SW 1271 (cell line): ENCODE measurements at places on chromosomes 5 and 9.

GRCh38 chr5:167561796-167562195, 729.6 kb upstream of the WWC1 start:
- no peak for DNase-seq

DNA sequence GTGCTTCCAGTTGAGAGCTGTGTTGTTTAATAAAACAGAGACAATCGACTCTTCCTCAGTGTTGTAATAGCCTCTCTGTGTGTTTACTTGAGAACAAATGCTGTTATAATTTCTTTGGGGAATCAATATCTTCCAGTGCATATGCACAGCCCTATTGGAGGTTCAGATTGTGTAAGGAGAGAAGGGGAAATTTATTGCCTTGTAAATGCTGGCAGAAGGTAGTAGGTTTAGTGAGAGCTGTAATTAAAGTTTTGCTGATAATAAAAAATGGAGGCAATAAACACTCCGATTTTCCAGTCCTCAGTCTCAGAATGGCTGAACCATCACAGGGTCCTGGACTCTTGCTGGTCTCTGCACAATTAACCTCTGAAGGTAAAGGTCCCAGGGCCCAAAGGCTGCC, 128.3 kb downstream of the C5orf15 start:
- no peak for DNase-seq

- DNase-seq, result no peak
These were observed 73.5 kb upstream of the ALDH1A1 start for GRCh38 chr9:73026375-73026774.

DNA sequence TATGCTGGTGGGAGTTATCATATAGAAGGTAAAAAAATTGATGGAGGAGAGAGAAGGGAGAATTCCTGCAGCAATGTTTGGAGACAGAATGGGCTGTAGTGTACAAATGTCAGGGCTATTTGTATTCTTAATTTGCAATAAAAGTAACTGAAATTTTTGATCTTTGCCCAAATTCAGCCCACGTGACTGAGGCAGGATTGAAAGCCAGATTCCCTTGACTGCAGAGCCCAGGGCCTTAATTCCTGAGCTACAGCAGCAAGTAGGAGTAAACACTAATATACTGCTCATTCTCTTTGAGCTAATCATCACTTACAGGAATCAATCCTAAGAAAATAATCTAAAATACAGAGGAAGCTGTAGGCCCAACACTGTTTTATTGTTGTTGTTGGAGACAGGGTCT, 5.2 kb upstream of the ANXA6 start:
- no peak for DNase-seq

- no peak for DNase-seq
These were observed 104.7 kb downstream of the EFNA5 start for GRCh38 chr5:107565791-107566767.

GRCh38 chr9:14316602-14317300, 2.8 kb upstream of the NFIB start:
- DNase-seq, result no peak

- DNase-seq, result no peak
These were observed 7.0 kb downstream of the IGFBPL1 start for GRCh38 chr9:38417003-38417945.

DNA sequence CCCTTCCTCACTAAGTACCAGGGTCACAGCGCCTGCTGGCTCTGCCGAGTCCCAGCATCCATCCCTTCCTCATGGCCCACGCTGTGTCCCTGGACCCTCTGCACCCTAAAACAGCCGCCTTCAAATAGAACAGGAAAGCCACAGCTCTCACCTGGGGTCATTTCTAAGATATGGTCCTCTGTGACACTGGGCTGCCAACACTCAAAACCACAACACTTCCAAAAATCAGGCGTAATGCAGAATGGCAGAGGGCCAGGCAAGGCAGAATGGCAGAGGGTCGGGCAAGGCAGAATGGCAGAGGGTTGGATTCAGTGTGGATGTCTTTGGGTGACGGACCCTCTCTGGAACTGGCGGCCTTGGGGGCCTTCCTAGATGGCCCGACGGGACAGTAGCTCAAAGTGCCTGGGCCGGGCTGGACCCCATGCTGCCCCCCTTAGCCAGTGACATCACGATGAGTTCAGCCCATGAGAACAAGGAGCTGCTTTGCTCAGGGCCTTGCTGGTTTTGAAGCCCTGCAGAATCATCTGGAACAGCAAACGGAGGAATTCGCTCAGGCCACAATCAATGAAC, 35.3 kb downstream of the ZDHHC11B start:
- no peak for DNase-seq

DNA sequence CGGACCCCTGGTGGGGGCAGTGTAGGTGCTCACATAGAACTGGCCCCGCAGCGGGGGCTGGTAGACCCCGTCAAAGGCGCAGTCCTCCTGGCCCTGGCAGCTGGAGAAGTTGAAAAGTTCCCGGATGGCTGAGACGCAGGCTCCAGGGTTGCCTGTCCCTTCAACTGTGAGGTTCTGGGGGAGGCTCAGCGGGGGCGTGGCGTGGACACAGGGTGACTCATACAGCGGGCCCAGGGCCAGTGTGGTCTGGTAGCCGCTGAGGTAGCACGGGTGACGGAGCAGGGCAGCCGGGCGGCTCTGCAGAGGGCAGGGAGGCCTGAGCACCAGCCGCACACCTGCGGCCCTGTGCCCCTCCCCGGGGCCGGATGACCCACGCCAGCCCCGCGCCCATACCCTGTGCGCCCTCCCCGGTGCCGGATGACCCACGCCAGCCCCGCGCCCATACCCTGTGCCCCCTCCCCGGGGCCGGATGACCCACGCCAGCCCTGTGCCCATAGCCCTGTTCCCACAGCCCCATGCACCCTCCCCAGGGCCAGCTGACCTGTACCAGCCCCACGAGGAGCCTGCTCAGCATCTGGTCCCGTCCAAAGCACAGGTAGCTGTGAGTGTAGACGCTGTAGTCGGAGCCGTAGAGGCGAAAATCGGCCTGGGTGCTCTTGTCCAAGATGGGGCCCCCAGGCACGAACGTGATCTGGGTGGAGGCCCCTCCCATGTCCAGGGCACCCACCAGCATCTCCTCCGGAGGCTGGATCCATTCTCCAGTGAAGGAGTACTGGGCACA, 5.0 kb downstream of the ENTPD8 start:
- DNase-seq, result peak; percentile 42

- no peak for DNase-seq
These were observed 17.4 kb downstream of the C9orf153 start for GRCh38 chr9:86242071-86242470.

GRCh38 chr9:35679766-35680330, 6.1 kb downstream of the CA9 start:
- DNase-seq, result no peak

- no peak for DNase-seq
These were observed 1382.4 kb upstream of the WWC1 start for GRCh38 chr5:166909040-166909439.

DNA sequence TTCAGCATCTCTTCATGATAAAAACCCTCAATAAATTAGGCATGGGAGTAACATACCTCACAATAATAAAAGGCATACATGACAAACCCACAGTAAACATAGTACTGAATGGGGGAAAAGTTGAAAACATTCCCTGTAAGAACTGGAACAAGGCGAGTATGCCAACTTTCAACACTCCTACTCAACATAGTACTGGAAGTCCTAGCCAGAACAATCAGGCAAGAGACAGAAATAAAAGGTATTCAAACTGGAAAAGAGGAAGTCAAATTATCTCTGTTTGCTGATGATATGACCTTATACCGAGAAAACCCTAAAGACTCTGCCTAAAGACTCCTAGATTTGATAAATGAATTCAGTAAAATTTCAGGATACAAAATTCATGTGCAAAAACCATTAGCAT, 167.6 kb downstream of the TMEM38B start:
- no peak for DNase-seq

DNA sequence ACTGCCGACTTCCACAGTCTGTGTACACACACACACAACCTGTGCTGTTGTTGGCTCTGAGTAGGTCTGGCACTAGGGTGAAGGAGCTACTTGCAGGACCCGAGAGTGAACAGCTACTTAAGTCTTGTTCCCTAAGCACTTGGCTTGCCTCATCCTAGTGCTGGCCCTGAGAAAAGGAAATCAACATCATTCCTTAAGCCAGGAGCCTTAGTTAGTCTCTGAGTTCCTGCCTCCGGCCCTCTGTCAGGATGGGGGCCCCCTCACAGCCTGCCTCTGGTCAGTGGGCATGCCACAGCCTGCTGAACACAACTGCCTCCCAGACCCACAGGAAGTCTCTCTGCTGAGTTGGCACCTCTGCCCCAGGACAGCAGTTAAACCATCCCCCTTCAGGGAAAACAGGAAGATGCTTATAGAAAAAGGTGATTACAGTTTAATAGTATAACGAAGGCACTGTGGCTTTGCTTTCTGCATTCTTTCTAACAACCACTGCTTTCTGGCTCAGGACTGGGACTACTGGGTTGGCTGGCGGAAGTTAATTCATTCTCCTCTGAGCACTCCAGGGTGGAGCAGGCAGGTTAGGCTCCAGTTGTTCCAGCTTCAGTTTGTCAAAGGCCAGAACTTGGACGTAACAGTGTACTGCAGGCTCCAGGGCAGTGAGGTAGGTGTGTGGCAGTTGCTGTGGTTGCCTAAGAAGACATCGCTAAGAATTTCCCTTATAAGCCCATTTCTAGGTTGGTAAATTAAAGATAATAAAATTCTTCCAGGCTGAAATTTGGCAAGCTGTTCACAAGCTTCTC, 2.8 kb downstream of the MAMDC2 start:
- no peak for DNase-seq

DNA sequence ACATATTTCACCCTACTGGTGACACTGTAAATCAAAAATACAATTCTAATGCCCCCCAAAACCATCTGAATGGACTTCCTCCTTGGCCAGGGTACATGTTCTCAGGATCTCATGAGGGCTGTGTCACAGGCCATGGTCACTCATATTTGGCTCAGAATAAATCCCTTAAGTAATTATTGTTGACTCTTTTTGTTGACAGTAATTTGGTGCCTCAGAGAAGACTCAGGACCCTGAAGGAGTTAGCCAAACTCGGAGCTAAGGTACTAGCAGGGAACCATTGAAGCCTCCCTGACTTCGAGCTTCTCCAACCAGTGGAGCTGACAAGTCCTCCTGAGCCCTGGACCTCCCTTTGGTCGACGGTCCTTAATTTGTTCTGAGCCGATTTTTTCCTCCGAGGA, 51.2 kb upstream of the SNAPC3 start:
- no peak for DNase-seq

DNA sequence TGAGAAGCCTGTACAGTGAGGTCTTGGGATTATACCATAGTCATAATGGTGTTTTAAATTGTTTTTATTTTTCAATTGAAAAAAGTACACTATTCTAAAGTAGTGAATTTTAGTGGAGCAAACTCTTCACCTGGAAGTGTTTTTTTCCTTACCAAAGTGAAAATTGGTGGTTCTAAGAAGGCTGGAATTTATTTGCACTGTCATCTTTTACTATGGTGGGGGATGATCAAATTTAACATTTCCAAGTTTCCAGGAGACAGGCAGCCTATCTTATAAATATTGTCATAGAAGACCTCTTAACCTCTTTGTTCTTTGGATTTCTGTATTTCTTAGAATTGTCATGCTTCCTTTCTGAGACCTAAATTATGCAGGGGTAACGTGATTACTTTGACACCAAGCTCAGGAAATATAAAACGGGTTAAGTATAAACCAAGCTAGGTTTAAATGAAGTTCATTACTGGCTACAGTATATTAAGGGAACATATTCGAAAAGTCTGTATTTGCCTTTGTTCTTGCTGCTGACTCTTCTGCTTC, 20.2 kb downstream of the NDFIP1 start:
- no peak for DNase-seq

DNA sequence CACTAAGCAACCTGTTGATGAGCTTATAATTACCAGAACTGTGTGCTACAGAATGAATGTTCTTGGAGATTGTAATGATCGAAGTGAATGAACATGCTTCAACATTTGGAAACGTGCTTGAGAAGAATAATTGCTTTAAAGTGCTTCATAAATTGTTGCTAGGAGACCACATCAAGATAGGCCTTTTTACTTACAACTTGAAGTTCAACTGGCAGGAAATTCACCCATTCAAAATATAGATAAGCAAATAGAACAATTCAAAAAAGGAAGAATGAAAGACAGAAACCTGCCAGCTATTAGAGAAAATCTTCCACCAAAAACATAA, 38.0 kb upstream of the SLC44A1 start:
- no peak for DNase-seq

- DNase-seq, result no peak
These were observed 217.9 kb downstream of the GLIS3 start for GRCh38 chr9:4081956-4082355.

- no peak for DNase-seq
These were observed 63.3 kb upstream of the ZFR start for GRCh38 chr5:32507738-32508434.

GRCh38 chr9:16206518-16206917, 653.7 kb downstream of the CCDC171 start:
- no peak for DNase-seq

- no peak for DNase-seq
These were observed 320.4 kb upstream of the CCNH start for GRCh38 chr5:87732875-87733768.

DNA sequence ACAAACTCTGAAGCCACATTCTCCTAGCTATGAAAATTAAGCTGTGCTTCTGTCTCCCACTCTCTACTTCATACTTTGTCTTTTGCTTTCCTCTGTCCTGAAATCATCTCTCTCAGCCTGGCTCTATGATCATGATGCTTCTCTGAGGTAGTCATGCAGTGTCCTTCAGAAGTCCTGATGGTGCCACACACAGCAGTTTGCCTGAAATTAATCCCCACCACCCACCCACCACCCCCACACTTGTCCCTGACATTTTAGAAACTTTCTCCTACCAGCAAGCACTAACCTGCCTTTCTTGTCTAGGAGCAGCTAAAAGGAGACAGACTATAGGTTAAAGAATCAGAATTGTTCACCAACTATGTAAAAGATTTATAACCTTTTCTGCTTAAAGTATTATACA, 282.2 kb upstream of the FAM174A start:
- DNase-seq, result no peak

GRCh38 chr9:132910376-132910775, 31.7 kb downstream of the SPACA9 start:
- no peak for DNase-seq

- DNase-seq, result no peak
These were observed 204.5 kb downstream of the HSPA4 start for GRCh38 chr5:133256276-133256675.

DNA sequence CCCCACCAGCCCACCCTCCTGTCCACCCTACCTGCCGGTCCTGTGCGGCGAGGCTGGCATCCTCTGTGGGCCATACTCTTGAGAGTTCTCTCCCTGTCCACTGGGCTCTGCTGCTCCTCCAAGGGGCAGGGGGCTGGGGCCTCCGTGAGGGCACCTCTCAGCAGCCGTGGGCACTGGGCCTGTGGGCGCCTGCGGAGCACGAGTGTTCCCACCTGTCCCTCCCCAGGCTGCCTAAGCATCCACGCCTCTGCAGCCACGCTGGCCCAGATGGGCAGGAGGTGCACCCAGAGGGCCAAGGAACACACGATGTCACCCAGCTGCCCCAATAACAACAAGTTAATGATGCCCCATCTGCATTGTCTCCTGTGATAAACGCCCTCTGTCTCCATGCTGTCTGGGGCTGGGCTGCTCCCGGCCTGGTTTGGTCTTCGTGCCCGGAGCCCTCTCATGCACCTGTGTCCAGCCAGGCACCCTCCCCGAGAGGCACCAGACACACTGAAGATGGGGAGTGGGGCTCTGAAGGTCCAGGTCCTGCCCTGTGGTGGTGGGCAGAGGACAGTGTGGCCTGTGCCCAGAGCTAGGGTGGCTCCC, 114.5 kb downstream of the RXRA start:
- DNase-seq, result no peak
